ENCODE measurements at places on chromosomes 3 and 15.

GRCh38 chr3:161050935-161051334 is 54.2 kb downstream of the B3GALNT1 start:
- no peak for DNase-seq

DNA sequence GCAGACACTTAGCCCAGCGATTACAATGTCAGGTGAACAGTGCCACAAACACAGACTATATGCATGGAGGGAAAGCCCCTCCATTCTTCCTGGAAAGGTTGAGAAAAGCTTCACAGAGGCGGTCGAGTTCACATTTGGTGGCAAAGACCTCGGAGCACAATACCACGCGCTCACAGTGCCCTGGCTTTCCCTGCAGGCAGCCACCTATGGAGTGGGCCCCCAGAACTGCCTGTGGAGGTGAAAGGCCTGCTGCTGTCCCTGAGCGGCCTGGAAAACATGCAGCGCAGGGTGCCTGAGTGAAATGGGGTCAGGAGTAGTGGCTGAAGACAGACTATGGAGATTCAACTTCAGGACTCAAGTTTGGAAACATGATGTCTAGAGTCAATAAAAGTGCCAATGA is 26.9 kb downstream of the PDIA5 start:
- DNase-seq: no peak

DNA sequence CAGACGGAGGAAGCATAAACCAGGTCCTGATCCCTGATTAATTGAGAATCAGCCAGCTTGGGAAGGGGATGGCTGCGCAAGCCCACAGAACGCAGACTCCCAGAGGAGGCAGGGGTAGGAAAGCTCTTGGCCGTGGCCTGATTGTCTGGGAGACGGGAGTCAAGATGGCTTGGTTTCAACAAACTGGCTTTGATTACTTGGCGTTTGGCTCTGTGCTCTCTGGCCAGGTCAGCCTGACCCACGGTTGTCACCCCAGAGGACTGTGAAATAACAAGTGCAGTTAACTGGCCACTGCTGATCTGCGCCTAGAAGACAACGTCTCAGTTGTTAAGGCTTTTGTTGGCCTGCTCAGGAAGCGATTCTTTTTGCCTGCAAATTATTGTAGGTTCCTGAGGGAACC is 387.0 kb upstream of the PROK2 start:
- no peak for DNase-seq

DNA sequence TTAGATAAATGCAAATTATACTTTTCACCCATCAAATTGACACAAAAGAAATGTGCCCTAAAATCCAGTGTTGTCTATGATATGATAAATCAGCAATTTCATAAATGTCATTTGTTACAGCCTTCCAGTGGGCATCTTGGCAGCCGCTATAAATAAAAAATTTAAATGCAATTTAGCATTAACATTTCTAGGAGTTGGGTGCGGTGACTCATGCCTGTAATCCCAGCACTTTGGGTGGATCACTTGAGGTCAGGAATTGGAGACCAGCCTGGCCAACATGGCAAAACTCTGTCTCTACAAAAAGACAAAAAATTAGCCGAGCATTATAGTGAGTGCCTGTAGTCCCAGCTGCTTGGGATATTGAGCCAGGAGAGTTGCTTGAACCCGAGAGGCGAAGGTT is 65.9 kb upstream of the POMGNT2 start:
- DNase-seq: no peak

- no peak for DNase-seq
These were observed 16.8 kb downstream of the SPTSSB start for GRCh38 chr3:161354554-161354953.

DNA sequence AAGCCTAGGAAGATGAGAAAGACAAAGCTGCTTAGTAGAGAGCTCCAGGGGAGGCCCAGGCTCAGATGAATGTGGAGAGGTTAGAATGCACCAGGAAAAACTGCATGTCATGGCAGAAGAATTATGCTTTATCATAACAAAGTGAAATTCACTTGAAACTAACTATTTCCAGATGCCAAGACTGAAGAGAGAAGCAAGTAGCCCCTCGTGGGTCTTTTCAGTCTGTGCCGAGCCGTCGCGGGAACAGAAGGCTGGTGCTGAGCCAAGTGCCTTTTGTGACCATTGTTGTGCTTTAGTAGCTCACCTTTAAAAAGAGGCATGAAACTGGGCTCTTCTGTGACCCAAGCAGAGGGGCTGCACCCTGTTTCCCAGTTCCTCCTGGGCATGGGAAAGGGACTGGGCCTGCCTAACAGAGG is 73.2 kb downstream of the CHDH start:
- DNase-seq: peak; percentile 26

DNA sequence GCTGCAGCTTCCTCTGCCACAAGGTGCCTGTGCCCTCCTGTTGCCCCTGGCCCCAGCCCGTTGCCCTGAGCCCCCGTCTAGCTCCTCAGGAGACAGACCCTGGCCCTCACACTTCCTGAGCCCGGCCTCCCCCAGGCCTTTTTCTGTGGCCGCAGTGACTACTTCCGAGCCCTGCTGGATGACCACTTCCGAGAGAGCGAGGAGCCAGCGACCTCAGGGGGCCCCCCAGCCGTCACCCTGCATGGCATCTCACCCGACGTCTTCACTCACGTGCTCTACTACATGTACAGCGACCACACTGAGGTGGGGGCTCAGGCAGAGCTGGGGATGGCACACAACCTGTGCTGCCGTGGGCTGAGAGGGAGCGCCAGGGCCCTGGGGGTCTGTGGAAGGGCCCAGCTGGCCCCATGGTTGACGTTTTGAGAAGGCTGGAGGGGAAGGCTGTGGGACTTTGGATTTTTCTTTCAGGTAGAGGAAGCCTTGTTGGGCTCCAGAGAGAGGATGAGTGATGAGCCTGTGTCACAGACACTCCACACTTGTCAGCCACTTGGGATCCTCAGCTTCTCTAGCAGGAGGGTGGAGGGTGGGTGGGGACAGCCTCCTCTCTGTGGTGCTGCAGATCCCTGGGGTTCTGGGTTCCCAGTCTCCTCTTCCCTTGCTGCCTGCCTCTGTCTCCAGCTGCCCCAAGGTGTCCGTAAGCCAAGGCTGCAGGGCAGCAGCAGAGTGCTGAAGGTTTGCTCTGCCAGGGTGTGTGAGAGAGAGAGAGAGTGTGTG is 5.0 kb downstream of the ABTB1 start:
- DNase-seq: no peak

DNA sequence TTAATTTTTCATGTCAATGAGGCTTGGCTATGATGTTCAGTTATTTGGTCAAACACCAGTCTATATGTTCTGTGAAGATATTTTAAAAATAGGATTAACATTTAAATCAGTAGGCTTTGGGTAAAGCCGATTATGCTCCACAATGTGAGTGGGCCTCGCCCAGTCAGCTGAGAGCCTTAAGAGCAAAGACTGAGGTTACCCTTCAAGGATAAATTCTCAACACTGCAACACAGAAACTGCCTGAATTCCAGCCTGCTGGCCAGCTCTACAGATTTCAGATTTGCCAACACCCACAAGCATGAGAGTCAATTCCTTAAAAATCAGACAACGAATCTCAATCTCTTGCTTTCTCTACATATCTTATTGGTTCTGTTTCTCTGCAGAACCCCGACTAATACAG is 188.3 kb downstream of the PLCH1 start:
- DNase-seq: no peak

GRCh38 chr3:184339001-184339400 is 1.6 kb downstream of the FAM131A start:
- no peak for DNase-seq

GRCh38 chr15:31080591-31081014 is 20.9 kb downstream of the TRPM1 start:
- DNase-seq: peak; percentile 56

- no peak for DNase-seq
These were observed 35.9 kb downstream of the NTRK3 start for GRCh38 chr15:88220443-88221335.

DNA sequence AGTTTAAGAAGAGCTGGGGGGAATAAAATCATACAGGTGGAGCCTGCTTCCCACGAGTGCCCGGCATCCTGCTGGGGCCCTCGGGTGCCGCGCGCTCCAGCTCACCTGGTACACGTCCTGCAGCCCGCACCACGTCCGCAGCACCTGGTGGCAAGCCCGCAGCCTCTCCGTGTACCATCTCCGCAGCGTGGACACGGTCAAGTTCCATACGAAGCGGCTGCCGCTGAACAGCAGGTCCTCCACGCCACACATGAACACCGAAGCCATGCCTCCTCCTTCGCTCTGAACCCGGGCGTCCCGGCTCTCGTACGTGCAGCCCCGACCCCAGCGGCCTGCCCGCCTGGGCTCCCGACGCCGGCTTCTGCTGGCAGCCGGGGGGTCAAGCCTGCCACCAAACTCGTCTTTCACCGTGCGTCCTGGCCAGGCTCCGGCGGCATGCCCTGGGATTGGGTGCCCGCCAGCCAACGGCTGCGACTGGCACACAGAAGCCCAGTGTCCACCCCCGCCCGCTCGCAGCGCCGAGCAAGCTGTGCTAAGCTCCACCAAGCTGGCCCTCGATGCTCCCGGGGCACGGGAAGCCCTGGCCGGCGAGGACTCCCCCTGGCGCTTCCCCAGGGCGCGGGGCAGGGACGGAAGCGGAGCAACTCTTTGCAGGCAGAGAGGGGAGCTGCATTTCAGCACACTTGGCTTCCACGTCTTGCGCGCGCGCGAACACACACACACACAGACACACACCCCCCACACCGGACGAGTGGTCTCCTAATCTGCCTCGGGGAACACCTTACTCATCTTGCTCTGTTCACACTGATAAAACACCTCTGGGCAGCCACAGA is at the start of gene FRMD4B:
Gene FRMD4B (minus strand): TSS at position 366 of the 833 bp plus-strand sequence. CDS start 99 bp downstream, at position 267.
- peak; percentile 27 for DNase-seq

DNA sequence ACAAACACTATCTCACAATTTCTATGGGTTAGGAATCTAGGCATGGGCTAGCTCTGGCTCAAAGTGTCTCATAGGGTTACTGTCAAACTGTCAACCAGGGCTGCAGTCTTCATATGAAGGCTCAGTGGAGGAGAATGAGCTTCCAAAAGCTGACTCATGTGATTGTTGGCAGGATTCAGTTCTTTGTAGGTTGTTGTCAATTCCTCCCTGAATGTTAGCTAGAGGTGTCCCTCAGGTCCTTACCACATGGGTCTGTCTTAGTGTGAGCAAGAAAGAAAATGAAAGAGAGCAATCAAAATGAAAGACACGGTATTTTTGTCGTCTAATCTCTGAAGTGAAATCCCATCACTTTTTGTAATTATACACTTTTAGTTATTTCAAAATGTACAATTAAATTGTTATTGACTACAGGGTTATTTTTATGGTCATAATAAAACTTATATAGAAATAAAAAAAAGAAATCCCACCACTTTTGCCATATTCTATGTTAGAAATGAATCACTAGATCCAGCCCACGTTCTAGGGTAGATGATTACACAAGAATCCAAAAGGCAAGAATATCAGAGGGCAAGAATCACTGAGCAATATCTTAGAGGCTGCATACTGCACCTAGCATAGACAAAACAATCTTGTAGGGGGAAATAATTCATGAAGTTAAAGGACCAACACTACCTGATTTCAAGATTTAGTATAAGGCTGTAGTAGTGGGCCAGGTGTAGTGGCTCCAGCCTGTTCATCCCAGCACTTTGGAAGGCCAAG is 8.4 kb downstream of the ACSBG1 start:
- DNase-seq: no peak

DNA sequence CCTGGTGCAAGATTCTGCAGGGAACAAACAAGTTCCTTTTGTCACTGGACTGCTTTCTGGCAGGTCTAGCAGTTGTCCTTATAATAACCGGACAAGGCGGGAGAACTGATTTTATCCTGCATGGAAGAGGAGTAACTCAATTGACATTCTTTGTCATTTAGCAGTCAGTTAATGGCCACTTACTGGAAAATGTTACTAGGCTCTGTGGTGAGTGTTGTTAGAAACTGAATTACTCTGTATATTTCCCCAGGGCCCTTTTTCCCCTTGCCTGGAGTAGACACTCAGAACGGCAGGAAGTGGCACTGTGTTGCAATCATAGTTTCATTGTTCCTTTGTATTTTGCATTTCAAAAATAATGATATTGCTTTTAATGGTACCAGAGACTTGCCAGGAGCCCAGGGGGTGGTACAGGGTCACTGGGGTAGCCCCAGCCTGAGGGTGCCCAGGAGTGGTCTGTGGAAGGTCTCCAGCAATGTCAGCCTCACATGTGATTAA is 318.6 kb upstream of the LRRFIP2 start:
- DNase-seq: no peak

DNA sequence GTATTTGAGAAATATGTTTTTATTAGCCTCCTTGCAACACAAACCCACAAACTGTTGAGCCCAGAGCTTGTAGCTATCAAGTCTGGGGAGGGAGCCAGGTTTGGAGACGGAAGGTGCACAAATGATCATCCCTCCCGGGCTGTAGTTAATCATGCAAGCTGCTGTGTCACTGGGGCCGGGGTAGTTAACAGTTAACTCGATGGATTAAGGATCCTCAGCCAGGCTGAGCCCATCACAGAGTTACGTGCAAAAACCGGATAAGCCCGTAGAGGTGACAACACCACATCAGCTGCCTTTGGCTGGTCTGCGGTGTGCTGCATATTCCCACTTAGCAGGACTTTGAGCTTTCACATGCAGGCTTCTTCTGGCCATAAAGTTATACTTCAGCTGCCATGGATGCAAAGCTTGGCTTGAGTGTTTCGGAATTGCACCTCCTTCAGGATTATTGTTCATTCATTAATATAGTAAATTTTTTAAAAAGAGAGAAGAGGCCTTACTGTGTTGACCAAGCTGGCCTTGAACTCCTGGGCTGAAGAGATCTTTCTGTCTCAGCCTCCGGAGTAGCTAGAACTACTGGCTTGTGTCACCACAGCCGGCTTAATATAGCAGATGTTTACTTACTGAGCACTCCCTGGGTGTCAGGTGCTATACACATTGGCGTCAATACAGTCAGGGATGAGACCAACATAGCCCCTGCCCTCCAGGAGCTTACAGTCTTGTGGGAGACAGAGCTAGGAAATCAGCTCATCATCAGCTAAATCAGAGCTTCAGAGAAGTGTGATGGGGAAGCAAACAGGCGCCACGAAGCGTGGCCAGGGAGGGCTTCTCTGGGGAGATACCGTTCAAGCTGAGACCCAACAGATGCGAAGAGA is 226.8 kb upstream of the BHLHE40 start:
- no peak for DNase-seq

DNA sequence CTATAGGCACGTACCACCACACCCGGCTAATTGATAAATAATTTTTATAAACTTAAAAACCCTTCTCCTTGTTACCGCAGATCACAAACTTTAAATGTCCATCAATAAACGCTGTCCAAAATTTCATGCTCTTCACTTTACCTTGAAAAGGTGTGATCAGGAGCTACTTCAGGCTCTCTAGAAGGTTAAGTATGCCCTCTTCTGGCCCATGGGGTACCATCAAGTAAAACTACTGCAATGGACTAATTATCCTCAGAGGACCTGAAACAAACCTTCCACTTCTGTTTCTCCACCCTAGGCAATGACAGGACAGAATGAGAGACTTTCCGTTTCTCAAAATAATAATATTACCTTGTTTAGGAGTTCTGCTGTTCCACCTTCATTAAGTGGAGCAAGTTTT is 9.2 kb downstream of the LZTFL1 start:
- no peak for DNase-seq
